Activated T-helper 1 cell treated with anti-CD3 and anti-CD28 coated beads, Interleukin-2, amount 50 U/mL, for 16 hours (primary cell): ENCODE measurements at places on chromosomes 2 and 18.

- DNase-seq = no peak
Observed at GRCh38 chr18:32730068-32730467, 42.8 kb downstream of the KLHL14 start.

GRCh38 chr18:3235846-3236245 lies 11.8 kb upstream of the MYL12A start:
- no peak for DNase-seq

GRCh38 chr2:42138163-42139015 lies 30.8 kb upstream of the EML4 start:
- no peak for DNase-seq

- DNase-seq = no peak
Observed at GRCh38 chr2:84838434-84839145, 42.3 kb downstream of the TRABD2A start.

DNA sequence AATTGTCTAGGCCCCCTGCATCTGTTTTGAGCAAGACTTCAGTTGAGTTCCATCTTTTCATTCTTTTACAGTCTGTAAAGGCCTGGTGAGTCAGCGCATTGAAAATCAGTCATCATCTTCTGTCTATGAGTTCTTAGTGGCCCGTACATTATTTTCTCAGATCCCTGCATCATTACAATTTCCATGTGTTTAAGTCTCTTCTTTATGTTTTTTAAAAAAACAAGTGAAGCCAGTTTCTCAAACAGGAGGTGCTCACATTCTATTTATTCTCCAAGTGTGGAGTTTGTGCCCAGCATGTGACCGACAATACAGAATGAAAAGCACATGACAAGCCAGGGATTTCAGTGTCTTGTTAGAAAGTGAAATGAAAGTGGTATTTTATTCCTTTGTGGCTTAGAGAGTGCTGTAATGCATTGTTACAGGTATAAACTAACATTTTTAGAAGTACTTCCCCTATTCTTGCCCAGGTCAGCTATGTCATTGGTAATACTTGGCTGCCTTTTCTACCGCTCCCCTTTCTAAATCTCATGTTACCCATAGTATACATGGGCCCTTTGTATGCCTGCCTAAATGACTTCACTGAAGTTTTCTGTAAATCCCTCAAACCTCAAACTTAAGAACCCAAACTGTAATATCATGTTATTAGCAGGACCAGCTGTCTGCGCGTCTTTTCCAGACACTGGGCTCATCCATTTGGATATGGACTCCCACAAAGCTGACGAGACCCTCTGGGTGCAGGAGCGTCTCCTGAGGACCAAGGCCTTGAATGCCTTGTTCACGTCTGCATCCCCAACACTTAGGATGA lies 67.6 kb downstream of the FEZ2 start:
- DNase-seq = no peak

GRCh38 chr2:50509852-50510251 lies 522.1 kb downstream of the NRXN1 start:
- DNase-seq = no peak

- DNase-seq = no peak
Observed at GRCh38 chr2:69660637-69661036, 17.1 kb upstream of the AAK1 start.

GRCh38 chr2:19802086-19802841 lies 99.5 kb downstream of the TTC32 start:
- no peak for DNase-seq

DNA sequence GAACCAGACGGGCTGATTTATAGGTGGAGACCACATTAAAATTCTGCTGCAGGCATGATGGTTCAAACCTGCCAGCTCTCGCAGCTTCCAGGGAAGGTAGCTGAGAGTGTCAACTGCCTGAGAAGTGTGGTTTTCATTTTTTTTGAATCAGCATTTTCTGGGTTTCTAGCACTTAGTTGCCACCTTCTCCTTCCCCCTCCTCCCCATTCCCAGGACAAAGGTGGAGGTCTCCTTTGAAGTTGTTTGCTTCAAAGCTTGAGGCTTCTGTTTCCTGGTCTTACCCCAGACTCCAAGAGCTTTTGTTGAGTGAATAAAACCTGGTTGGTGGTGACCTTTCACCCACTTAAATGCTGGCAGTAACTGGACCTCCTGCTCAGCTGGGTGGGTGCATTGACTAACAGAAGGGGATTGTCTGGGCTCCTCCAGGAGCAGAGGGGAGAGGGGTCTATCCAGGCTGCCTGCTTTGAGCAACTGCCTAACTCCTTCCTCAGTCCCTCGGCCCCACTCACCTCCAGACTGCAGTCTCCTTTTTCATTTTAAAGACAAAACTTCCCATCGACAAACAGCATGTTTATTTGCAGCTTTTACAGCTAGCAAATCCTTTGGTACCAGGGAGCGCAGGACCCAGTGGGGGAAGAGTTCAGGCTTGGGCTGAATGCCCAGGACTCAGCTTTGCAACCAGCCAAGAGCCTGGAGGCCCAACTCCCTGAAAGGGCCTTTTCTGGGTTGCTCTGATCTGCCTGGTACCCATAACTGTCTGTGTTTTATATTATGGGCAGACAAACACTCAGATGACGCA lies 3.5 kb downstream of the RHOB start:
- DNase-seq = no peak

DNA sequence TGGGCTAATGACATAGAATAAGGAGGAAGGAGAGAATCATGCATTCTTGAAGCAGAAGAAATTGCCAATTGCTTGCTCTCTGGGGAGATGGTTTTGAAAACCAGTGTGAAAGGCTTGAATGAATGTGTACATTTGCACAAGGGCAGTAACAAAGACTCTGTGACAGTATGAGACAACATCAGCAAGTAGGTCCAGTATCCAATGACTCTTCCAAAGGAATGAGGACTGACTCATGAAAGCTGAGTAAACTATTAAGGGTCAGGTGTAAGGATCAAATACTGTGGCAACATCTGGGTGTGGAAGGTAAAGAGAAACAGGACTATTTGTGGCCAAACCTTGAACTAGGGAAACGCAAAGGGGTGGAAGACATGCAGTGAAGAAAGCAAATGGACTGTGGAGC lies 886.0 kb upstream of the CHAC2 start:
- no peak for DNase-seq

DNA sequence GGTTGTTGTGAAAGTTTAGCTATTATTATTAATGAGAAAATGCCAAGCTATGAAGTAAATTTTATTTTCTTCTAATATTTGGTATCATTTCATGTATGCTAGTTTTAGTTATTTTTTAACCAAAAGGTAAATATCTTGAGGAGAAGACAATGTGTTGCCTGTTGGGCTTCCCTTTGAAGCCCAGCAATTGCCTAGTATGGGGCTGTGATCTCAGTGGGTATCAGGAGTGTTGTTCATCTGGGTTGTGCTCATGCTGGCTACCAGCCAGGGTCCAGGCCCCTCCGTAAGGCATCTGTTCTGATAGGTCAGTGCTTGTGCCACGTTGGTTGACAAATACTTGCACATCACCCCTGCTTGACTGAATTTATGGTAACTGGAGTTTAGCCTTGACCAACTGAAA lies 38.0 kb upstream of the DARS1 start:
- no peak for DNase-seq

GRCh38 chr2:8352989-8353388 lies 328.9 kb upstream of the ID2 start:
- no peak for DNase-seq

GRCh38 chr18:45783097-45784075 lies 42.1 kb upstream of the SIGLEC15 start:
- no peak for DNase-seq

DNA sequence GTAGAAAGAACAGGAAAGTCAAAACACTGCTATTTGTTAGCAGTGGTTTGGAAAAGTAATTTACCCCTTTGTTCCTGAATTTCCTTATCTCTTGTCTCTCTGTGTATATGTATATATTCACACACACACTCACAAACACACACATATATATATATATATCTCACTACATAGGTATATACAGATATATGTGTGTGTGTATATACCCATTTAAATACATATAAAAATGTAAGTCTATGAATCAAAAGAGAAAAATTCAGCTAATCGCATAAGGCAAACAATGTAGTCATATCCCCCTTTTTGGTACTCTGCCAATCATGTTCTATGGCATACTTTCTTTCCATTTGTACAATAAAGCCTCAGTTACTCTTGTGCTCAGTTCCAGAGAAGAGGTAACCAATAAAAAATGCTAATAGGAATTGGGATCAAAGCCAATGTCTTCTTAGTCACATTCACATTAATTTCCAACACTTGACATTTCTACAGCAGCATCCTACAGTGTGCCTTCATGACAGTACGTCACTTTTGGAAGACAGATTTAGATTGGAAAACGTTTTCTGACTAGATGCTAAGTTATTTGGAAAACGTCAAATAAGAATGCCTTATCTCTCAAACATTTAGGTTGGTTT lies 94.6 kb downstream of the MC4R start:
- no peak for DNase-seq

- no peak for DNase-seq
Observed at GRCh38 chr2:96233880-96234316, 25.3 kb upstream of the STARD7 start.

- DNase-seq = no peak
Observed at GRCh38 chr18:10301831-10302483, 152.5 kb upstream of the APCDD1 start.

DNA sequence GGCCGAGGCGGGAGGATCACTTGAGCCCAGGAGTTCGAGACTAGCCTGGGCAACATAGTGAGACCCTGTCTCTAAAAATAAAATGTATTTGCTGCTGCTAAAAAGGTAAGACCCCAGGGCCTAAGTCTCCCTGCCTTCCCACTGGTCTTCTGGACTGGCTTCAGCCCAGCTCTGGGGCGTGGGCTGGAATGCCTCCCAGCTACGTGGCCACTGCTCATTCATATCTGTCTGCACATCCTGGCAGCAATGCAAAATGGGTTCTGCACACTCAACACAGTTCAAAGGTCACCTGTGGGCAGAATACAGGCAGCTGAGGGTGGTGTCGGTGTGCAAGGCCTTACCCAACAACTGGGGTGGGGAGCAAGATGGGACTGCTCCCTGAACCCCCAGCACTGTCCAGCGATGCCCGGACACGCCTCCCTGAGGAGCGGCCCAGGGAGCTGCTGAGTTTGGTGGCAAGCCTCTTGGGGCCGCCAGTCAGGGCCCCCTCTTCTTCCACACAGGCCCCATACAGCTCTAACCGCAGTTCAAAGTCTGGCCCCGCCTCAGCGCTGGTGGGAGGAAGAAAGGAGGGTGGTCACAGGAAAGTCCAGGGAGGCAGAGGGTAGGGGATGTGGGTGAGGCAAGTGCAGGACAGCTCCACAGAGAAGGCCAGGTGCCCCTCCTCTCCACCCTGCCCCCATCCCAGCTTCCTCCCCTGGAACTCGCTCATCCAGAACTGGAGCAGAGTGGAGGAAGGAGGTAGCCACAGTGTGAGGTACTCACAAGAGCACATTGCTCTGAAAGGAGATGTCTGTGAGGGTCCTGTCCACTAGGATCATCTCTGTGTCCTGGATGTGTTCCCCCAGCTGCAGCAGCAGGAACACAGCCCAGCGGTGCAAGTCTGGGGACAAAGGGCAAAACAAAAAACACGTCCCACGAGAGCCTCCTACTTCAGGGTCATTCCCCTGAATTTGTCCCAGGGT lies 8.2 kb downstream of the WDR54 start:
- no peak for DNase-seq

DNA sequence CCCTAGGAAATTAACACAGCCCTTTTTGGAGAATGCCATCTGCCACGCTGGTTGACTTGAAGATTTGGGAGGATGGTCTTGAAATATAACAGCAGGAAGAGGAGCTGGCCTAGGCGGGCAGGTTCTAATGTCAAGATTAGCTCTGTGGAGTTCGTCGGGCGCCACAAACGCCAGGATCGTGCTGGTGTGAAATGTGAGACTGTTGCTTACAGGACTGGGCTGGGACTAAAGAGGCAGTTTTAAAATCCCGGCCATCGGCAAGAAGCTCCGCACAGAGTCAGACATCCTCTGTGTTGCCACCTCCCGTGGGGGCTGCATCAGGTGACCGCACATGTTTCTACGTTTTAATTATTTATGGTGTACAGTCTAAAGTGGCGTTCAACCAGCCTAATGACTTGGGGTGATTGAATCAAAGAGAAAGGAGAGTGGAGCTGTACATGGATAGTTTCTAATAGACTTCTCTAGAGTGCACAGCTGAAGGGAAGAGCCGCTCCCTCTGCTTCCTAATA lies 99.4 kb upstream of the BCL11A start:
- no peak for DNase-seq

GRCh38 chr18:8300751-8301410 lies 308.4 kb upstream of the RAB12 start:
- no peak for DNase-seq

GRCh38 chr2:237045449-237045848 lies 40.2 kb upstream of the COPS8 start:
- DNase-seq = no peak

DNA sequence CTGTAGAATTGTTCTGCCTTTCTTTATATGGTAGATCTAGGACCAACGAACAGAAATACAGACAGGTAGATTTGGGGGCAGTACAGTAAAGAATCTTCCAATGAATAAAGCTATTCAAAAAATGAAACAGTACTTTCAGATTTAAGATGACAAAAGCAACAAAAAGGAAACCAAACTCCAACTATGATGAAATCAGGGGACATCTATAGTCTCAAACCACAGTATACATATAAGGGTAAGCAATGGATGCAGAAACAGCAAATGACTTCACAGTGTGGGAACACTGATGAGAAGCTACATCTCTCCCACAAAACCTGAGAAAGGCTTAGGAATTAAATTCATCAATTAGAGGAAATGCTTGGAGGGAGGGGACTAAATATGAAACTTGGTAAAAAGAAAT lies 202.5 kb downstream of the CTNNA2 start:
- DNase-seq = no peak

DNA sequence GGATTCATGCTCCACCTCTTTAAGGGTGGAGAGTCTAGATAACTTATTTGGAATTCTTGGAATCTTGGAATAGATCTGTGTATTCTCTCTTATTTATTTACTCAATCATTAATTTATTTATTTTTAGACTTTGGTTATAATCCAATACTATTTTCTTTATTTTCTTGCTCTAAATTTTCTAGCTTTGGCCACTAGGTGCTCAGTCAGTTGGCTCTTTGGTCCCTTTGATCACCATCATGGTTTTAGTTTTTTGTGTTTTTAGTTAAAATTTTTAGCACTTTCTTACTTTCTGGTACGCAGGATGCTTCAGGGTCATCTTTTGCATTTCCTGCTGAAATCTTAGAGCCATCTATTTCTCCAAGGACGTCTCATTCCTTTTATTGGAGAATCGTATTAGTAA lies 5.2 kb upstream of the PLEK start:
- no peak for DNase-seq

- no peak for DNase-seq
Observed at GRCh38 chr2:217617616-217618022, 385.2 kb downstream of the TNS1 start.

DNA sequence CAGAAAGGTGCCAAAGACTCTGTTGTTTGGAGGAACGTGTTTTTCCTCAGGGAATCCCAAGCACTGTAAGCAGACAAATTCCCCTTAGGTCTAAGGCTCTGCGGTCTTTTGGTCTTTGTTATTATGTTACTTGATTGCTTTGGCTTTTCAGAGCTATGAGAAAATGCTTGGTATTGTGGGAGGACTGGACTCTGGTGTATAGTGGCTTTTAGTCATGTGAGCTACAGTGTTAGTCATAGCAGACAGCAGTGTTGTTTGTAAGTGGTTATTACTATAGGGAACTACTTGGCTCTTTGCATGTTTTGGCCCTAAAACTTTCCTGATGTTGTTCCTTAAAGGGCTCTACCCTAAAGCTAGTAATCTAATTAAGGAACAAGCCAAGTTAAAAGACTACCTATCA lies 956.2 kb upstream of the LRATD1 start:
- DNase-seq = no peak
